ENCODE measurements at places on chromosomes 13 and 19.

- DNase-seq, result no peak
These were observed 455.7 kb downstream of the SUCLA2 start for GRCh38 chr13:47545201-47546024.

GRCh38 chr19:57870225-57870624 lies 18.6 kb downstream of the ZNF814 start:
- no peak for DNase-seq

DNA sequence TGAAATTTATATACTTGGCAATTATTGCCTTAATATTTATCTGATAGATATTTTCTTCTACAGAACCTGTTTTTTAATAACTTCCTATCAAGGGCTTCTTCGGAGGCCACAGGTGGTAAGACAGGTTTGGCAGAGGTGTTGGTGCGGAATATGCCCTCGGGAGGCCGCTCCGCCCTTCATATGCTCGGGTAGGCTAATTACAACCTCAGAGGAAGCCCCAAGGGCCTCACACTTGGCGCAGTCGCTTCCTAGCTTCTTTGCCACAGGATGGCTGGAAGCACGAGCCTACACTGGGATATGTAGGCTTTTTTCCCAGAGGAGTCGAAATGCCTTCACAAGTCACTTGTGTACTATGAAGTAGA lies 68.8 kb downstream of the LMO7 start:
- no peak for DNase-seq

GRCh38 chr13:48990900-48991299 lies 15.2 kb downstream of the FNDC3A start:
- no peak for DNase-seq

DNA sequence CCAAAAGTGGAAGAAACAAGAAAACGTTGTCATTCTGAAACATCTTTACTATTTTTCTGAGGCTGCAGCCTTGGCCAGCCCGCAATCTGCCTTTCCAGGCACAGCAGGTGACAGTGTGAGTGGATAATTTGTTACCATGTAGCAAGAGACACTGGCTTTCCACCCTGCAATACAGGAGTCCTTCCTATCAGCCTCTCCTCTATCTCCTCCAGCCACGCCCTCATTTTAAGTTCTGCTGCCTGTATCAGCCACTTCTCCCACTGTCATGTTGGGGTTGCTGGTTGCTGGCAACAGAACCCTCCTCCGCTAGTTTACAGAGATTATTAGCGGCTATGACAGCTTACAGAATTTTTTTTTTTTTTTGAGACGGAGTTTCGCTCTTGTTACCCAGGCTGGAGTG lies 7.7 kb upstream of the LGALS7 start:
- DNase-seq, result no peak

- no peak for DNase-seq
These were observed 59.6 kb upstream of the GJB6 start for GRCh38 chr13:20291675-20292074.

- DNase-seq, result no peak
These were observed 214.2 kb downstream of the OXGR1 start for GRCh38 chr13:96780105-96780504.

DNA sequence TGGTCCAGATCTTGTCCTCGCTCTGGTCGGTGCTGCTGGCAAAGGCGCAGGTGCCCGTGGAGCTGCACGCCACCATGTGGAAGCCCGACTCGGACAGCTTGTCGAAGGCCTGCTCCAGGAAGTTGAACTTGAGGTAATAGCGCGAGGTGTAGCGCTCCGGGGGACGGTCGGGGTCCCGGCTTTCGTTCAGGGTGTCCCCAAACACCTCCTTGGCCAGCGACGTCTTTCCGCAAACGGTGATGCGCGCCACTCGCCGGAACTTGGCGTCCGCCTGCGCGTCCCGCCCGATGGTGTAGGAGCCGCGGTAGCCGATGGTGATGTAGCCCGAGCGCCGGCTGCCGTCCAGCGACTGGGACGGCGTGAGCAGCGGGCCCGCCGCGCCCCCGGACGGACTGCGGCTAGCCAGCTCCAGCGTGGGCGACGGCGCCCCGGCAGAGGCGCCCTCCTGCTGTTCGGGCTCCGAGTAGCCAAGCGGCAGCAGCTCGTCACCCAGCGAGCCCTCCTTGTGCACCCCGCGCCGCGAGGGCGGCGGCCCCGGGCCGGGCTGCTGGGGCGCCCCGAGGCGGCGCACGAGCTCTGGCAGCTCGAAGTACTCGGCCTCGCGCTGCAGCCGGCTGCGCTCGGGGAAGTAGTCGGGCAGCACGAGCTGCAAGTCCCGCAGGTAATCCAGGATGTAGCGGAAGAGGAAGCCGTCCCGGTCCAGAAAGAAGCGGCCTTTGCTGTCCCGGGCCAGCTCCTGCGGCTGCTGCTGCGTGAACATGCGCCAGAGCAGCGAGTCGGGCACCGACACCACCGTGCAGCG lies 801 bp downstream of the KCTD12 start:
- DNase-seq, result peak; percentile 13

GRCh38 chr13:97295283-97296182 lies 73.4 kb downstream of the MBNL2 start:
- DNase-seq, result no peak

DNA sequence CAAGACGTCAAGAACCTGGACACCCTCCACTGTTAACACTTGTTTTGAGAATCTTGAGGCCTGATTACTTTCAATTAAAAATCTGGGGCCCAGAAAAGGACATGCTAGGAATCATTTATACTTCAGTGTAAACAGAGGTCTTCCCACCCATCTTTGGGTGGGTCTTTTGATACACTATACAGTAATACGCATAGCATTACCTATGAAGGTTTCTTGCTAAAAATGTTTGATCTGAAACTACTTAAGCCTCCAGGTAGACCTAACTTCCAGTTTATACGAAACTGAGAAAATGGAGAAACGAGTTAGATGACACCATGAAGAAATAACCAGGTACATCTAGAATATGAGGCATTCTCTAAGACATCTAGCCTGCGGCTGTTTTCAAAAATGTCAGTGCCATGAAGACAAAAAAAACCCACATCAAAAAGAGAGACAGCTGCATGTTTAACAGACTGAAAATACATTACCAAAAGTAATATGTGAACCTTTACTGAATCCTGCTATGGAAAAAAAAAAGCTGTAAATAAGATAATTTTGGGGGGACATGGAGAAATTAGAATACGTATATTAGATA lies 36.6 kb downstream of the TGDS start:
- DNase-seq, result no peak

DNA sequence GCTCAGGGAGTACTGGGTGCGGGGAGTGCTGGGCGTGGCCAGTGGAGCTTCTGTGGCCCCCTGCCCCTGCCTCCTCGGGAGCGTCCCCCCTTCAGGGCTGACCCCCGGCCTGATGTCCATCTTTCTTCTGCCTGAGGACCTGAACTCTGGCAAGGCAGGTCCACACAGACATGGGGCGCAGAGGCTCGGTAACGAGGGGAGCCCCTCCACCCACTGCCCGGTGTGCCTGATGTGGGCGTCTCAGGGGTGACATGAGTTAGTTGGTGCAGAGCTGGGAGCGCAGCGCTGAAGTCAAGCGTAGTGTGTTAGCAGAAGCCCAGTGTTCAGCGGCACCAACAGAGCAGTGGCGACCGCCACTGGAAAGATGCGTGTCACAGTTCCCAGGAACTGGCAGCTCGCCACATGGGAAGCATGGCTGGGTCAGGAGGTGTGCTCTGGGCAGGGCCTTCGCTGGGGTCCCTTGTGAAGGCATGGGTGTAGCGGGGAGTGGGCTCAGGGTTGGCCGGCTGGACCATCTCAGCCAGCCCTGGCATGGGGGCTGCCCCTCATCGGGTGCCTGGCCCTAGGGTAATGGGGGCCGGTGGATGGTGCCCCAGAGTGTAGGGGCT lies 11.5 kb downstream of the THOP1 start:
- no peak for DNase-seq

- no peak for DNase-seq
These were observed 134.6 kb downstream of the KATNAL1 start for GRCh38 chr13:30172593-30173302.

DNA sequence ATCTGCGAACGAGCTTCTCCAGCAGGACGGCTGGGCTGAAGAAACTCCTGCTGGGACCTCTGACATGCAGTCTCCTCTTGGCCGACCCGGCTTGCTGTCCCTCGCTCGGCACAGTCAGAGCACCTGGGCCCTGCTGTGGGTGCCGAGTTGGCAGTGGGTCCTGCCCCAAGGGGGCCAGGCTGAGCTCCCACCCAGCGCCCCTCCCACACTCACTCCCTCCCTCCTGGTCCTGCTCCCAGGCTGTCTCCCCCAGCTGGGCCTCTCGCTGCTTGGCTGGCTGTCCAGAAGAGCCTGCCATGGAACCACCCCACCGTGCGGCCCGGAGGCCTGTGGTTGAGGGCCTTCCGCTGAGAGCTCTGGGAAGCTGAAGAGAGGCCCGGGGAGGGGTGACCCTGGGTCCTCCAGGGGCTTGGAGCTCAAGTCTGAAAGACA lies 6.0 kb downstream of the AKT2 start:
- DNase-seq, result peak; percentile 78

DNA sequence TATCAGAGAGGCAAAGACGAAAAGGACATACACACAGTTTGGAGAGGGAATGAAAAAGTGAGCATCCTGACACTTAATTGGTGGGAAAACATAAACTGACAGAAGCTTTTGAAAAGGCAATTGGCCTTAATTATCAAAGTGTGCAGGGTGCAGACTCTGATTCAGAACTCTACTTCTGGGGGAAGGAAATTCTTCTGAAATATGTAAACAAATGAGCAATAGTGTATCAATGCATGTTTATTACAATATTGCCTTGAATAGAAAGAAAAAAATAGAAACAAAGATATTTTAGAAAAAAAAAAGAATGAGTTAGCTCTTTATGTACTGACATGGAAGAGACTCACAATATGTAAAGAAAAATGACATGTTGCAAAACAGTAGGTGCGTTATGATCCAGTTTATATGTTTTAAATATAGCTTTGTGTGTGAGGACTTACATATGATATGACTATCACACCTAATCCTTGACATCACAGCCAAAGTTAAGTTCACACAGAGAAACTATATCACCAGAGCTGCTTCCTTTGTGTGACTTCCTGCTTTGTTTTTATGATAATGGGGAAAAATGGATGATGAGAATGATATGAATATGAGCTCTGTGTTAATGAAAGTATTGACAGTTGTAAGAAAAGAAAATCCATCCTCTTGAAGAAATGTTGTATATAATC lies 182.4 kb downstream of the KCTD12 start:
- DNase-seq, result no peak

GRCh38 chr13:37202264-37202663 lies 96.8 kb upstream of the CSNK1A1L start:
- DNase-seq, result no peak

All from nucleus accumbens (tissue), 56 donors.